ENCODE measurements at places on chromosomes 12 and 14.
A peak's percentile ranks its signal among the peaks of the same experiment; 100 is the strongest.

DNA sequence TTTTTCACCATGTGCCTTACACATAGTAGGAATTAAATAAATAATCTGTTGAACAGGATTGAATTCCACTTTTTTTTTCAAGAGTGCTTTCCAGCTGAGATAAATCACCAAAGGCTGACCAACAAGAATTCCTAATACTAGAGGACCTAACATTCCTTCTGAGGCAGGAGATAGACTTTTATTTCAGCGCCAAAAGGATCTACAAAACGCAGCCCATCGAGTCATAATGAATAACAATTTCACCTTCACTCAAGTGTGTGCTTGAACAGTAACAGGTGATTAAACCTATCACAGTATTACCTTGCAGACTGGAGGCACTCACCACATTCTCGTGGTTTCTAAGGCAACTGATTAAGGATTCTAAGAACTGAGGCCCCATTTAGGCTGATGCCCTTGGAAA lies 224.3 kb upstream of the ATP2B1 start:
- DNase-seq = no peak

- DNase-seq = no peak
Observed at GRCh38 chr12:15056218-15056617, 83.4 kb downstream of the PDE6H start.

DNA sequence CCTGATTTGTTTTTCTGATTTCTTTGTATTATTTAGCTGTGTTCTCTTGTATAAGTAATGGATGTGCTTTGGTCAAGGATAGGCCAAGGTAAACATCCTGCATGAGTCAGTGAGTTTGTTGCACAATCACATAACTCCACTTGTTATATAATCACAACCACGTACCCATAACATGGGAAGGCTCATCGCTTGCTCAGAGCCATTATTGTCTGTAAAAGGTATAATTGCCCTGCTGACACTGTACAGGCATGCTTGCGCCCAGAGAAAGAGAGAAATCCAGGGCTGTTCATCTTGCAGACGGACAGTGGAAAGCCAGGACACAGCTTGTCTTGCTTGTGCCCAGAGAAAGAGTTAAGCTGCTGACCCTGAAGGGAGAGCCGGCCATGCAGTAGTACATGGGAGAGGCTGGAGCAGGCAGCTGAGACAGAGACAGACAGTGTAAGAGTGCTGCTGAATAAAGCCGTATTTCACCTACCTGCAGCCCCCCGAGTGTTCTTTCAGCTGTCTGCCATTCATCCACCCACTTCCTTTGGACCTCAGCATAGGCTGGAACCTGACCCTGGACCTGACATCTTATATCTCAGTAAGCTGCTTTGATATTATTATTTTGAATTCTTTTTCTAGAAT lies 174.7 kb upstream of the DAAM1 start:
- no peak for DNase-seq

DNA sequence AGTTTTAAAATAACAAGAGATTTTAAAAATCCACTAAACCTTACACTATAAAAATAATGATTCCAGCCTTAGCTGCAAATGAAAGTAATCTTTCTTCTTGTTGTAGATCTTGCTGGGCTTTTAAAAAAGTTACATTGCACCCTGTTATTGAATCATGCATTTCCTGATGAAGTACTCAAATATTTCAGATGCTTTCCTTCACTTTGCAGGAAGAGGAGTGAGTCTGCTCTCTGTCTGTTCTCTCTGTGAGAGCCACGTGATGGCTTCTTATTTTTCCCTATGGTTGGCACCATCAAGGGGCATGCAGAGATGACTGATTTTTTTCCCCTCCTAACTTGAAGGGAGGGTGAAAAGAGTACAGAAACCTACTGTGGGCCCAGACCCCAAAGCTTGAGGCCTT lies 262.7 kb downstream of the ATP23 start:
- no peak for DNase-seq

- DNase-seq = no peak
Observed at GRCh38 chr14:101006008-101006407, 102.5 kb upstream of the RTL1 start.

DNA sequence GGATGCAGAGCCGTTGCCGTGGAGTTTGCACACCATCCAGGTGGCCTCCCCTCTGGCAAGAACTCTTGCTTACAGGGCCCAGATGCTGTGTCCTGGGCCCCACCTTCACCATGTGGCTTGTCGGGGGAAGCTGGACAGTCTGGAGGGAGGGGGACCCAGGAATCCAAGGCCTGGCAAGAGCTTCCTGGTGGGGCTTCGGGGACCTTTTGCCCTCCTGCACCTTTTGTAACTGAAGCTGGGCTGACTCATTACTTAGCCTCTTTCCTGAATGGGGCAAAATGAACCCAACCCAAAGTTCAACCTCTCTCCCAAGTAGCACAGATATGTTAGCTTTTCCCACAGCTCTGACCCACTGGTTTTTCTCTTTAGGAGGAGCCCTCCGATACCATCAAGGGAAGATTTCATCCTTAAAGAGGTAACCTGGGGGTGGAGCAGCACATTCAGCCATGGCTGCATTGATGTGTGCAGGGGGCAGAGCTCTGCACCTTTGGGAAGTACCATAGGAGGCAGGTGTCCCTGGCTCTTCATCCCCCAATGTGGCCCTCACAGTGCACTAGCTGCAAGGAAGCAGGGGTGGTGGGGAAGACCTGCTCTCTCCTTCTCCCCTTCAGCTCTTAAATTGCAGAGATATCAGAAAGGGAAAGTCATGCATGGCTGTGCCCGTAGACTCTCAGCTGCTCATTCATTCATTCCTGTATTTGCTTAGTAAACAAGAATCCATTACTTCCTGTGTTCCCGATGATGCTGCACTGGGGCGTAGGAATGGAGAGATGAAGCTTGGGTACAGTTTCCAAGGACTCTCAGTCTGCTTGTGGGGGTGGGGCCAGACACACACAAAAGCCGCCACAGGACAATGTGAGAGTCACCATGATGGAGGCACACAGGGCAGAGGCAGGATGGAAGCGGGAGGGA lies 13.0 kb downstream of the MVK start:
- no peak for DNase-seq

DNA sequence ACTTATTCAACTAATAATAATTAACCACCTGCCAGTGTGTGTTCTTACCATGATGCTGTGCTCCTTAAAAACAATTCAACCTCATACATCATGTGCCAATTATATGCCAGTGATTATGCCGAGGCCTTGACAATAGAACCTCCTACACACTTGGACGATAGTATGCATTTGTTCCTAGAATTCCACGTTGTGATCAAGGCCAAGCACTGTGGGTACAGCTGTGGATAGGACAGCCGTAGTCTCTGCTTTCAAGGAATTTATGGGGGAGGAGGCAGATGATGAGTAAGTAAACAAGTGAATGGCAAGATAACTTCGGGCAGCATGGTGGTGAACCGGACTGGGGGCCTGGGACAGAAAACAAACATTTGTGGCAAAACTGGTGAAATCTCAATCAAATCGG lies 18.0 kb upstream of the MYO1H start:
- DNase-seq = no peak

DNA sequence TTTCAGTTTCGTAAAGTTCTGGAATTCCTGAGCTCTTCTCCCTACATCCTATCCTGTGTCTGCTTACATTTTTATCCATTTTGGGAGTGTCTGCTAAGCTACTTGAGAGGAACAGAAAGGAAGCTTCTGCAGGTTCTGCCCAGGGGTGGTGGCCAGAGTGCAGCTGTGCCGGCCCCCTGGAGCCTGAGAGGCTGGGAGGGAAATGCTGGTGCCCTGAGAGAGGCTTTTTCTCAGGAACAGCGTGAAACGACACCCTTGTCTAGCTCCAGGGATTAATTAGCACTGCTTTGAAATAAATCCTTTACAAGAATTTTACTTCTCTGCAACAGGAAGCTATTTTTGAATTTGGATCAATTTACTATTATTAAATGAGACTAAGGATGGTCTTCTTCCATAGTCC lies 165.4 kb downstream of the SLC15A5 start:
- no peak for DNase-seq

GRCh38 chr12:92400006-92400405 lies 254.4 kb upstream of the BTG1 start:
- DNase-seq = no peak

- peak; percentile 53 for DNase-seq
Observed at GRCh38 chr12:118359541-118359915, 13.2 kb downstream of the TAOK3 start.

- DNase-seq = peak; percentile 25
Observed at GRCh38 chr12:47268501-47269454, 189.0 kb upstream of the AMIGO2 start.

DNA sequence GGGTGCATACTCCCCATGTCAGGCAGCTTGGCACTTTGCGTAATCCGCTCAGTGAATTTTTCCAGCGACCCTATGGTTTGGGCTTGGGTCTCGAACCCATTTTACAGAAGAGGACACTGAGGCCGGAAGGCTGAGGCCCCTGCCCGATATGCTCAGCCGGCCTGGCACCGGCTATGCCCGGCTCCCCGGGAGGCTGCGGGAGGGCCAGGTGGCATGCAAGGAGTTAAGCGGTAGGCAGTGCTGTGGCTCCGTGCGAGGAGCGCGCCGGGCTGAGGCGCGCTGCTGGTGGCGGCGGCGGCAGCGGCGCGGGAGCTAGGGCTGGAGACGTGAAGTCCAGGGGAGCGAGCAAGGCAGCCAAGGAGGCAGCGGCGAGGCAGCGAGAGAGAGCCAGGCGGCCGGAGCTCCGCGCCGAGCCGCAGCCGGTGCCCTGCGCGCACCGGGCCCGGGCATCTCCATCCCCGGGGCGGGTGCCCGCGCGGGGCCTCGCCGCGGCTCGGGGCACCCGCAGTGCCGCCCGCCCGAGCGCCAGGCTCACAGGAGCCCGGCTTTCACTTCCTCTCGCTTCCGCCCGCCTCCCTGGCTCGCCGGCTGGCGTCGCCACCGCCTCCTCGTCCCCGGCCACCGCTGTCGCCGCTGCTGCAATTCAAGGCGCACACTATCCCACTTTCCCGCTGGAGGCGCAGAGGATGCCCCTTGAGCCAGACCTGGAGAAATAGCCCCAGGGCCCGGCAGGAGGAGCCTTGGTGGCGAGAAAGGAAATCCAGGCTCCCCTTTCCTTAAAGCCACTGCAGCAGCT lies at the start of gene WSCD2:
Gene WSCD2 (plus strand): TSS at position 272 of the 796 bp plus-strand sequence. CDS start 66,545 bp downstream, outside the sequence.
- DNase-seq = no peak

GRCh38 chr14:64000749-64001148 lies 147.9 kb downstream of the SYNE2 start:
- DNase-seq = no peak

GRCh38 chr14:61904946-61905345 lies 142.7 kb downstream of the SNAPC1 start:
- DNase-seq = no peak

- no peak for DNase-seq
Observed at GRCh38 chr12:124098101-124098757, 125.2 kb downstream of the ZNF664 start.

DNA sequence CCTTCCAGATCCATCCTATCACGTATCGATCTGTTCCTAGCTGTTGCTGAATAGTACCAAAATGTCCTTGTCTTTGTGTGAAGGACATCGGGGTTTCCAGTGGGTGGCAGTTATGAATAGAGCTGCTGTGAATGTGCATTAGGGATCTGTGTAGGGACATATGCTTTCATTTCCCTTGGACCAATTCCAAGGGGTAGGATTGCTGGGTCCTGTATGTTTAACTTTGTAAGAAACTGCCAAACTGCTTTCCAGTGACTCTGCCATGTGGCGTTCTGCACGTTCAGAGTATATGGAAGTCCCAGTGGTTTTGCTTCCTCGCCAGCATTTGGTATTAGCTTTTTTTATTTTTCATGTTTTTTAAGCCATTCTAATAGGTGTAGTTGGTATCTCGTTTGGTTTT lies 28.6 kb downstream of the PACS2 start:
- DNase-seq = no peak

- DNase-seq = no peak
Observed at GRCh38 chr12:126537961-126538530, 1472.8 kb downstream of the AACS start.

GRCh38 chr14:55138091-55138490 lies 9.0 kb downstream of the LGALS3 start:
- DNase-seq = peak; percentile 46

GRCh38 chr14:85296456-85297210 lies 233.3 kb upstream of the FLRT2 start:
- DNase-seq = no peak

GRCh38 chr12:126474703-126475102 lies 1409.5 kb downstream of the AACS start:
- no peak for DNase-seq

DNA sequence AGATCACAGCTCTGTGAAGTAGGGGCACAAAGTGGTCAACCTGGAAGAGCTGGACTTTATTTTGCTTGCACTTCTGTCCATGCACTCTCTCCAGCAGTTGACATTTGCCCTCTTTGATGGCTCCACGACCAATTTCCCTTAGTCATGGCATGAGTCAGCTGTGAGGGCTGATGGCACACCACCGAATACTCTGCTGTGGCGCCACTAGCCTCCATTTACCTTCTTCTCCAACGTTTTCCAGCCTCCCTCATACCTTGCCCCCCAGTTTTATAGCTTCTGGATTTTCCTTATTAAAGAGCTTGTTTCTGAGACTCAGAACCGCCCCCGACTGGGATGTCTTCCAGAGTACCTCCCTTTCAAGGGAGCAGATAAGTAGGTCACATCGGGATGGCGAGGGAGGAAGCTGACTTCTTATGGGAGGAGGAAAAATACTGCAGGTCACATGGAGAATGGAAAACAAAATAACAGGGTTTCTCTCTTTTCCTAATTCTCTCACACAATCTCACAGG lies 17.6 kb downstream of the NINJ2 start:
- DNase-seq = peak; percentile 92

GRCh38 chr12:18277196-18277595 lies 15.9 kb downstream of the PIK3C2G start:
- DNase-seq = no peak

GRCh38 chr12:64232196-64232595 lies 10.1 kb upstream of the KICS2 start:
- DNase-seq = no peak

All from hematopoietic multipotent progenitor cell treated with erythropoietin and hydrocortisone succinate and interleukin-3 and kit ligand, for 17 days (in vitro differentiated cells).